NCI-H1092 (cell line): ENCODE measurements at places on chromosomes 4 and X.

- no peak for DNase-seq
Observed at GRCh38 chr4:78722320-78722719, 53.8 kb upstream of the BMP2K start.

DNA sequence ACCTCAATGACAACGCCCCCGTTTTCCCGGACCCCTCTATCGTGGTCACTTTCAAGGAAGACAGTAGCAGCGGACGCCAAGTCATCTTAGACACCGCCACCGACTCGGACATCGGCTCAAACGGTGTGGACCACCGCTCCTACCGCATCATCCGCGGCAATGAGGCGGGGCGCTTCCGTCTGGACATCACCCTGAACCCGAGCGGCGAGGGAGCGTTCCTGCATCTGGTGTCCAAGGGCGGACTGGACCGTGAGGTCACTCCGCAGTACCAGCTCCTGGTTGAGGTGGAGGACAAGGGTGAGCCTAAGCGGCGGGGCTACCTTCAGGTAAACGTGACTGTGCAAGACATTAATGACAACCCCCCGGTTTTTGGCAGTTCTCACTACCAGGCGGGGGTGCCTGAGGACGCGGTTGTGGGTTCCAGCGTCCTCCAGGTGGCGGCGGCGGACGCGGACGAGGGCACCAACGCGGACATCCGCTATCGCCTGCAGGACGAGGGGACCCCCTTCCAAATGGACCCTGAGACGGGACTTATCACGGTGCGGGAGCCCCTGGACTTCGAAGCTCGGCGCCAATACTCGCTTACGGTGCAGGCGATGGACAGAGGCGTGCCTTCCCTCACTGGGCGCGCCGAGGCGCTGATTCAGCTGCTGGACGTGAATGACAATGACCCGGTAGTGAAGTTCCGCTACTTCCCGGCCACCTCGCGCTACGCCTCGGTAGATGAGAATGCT lies 2.2 kb downstream of the FAT4 start:
- no peak for DNase-seq

GRCh38 chr4:7427831-7428260 lies 6.9 kb downstream of the PSAPL1 start:
- no peak for DNase-seq

- DNase-seq, result no peak
Observed at GRCh38 chr4:38266616-38267015, 306.4 kb downstream of the PTTG2 start.

DNA sequence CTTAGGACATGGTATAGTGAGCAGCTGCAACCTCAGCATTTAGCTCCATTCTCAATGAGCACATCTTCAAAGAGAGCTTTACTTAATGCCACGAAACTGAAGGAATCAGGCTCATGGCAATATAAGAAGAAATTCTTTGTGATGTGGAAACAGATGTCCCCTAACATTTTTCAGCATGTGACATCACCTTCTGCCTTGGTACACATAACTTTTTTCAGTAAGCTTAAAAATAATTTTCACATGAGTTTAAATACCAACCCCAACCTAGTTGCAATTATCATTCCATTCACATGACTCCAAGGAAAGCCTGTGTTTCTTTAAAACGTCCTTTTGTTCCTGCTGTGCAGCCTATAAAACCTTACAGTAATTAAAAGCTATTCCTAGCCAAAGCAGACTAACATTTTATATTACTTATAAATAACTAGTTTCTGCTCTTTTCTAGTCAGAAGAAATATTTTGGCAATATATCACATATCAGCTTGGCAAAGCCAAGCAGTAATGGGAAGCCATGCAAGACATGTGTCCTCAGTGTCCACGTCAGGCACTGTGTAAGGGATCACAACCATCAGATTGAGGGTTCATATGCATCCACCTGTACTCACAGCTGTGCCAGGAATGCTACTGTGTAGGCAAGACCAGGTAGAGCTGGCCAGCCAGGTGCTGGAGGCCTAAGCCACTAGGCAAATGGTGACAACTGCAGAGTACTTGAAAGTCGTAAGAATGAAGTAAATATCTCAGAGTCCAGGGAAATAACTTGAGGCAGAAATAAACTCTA lies 466.6 kb downstream of the INPP4B start:
- DNase-seq, result no peak

- DNase-seq, result no peak
Observed at GRCh38 chr4:77905651-77906263, 43.1 kb downstream of the MRPL1 start.

- peak; percentile 37 for DNase-seq
Observed at GRCh38 chr4:91113130-91113706, 986.0 kb downstream of the CCSER1 start.

GRCh38 chr4:57037982-57038604 lies 59.4 kb downstream of the POLR2B start:
- DNase-seq, result peak; percentile 55
